Activated T-cell treated with anti-CD3 and anti-CD28 coated beads, Interleukin-2, amount 50 U/mL, for 24 hours (primary cell): ENCODE measurements at places on chromosomes 3 and 15.
A peak's percentile ranks its signal among the peaks of the same experiment; 100 is the strongest.

GRCh38 chr3:129442947-129443346 lies 2.9 kb downstream of the IFT122 start:
- no peak for DNase-seq

DNA sequence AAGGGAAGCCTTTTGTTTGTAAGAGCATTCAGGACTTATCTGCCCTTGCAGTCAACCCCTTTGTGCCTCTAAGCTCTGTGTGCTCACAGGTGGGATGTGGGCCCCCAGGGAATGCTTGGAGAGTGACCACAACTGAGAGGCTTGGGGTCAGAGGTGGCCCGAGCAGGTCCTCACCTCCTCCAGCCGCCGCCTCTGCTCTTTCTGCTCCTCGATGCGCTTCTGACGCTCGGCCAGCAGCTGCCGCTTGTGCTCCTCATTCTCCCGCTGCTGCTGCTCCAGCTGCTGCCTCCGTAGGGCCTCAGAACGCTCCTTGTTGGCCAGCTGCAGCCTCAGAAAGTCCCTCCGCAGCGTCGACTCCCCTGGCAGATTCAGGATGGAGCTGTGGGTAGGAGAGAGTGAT lies 130.8 kb upstream of the SLC2A2 start:
- DNase-seq = no peak

GRCh38 chr3:169945313-169945712 lies 21.3 kb upstream of the SEC62 start:
- peak; percentile 42 for DNase-seq

DNA sequence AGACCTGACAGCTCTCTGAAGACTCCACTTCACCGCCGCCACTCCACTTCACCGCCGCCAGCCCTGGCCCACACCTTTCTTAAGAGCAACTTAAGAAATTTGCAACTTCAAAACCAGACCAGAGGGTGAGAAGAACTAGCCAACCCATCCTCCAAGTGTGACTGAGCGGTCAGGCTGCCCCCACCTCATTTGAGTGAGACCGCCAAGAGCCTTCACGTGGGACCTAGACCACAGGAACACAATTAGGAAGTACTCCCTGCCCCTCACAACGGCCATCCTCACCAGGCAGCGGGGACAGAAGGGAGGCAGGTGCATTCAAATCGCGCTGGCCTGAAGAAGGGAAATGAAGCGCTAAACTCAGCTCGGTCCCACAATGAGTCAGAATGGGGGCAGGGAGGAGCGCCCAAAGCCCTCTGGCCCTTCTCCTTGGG lies 156.8 kb upstream of the BCL6 start:
- no peak for DNase-seq

DNA sequence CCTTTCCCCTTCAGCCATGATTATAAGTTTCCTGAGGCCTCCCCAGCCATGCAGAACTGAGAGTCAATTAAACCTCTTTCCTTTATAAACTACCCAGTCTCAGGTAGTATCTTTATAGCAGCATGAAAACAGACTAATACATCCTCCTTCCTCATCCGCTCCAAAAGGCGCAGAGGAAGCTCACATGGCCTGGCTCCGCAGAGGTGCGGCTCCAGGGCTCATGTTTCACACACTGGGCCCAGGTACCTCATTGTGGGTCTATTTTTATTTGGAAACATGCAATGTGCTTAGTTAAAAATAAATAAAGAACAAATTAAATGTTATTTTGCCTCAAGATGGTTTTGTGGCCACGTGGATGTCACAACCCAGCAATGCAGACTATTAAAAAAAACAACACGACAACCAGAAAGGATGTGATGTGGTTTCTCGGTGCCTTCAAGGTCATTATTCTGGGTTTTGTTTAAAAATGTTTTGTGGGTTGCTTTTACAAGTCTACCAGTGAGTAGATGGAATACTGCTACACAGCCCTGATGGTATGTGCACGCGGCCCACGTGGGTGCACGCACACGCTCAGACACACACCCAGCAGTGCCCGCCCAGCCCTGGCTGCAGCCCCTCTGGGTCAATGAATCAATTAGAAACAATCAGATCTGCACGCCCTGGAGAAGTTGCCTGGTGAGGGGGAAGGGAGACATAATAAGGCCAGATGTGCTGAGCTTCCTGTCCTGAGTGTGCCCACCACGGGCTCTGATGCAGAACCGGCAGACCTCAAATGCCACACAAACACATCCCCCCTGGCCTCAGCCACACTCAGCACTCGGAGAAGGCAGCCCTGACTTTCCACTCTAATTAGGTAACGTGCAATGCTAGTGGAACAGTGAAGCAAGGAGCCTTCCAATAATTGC lies 140.1 kb downstream of the ADAMTS17 start:
- DNase-seq = peak; percentile 44

DNA sequence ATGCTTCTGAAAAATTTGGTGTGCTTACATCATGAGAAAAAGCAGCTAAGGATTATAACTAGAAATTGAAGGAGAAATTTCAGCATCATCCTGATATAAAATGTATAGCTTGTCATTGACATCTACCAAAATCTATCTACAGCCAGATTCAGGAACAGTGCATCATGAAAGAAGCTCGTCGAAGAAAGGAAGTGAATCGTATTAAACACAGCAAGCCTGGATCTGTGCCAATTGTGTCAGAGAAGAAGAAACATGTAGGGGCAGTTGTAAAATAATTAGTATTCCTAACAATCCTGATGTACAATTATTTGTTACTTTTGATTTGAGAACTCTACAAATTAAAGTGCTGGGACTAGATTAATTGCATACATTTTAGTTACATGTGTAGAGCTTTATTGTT lies 37.2 kb downstream of the AP4E1 start:
- DNase-seq = no peak

- DNase-seq = no peak
Measured at GRCh38 chr15:66278671-66279070, 14.7 kb upstream of the DIS3L start.

- no peak for DNase-seq
Measured at GRCh38 chr3:119913021-119913420, 131.1 kb downstream of the NR1I2 start.

- DNase-seq = no peak
Measured at GRCh38 chr3:168583977-168584376, 488.3 kb upstream of the GOLIM4 start.

DNA sequence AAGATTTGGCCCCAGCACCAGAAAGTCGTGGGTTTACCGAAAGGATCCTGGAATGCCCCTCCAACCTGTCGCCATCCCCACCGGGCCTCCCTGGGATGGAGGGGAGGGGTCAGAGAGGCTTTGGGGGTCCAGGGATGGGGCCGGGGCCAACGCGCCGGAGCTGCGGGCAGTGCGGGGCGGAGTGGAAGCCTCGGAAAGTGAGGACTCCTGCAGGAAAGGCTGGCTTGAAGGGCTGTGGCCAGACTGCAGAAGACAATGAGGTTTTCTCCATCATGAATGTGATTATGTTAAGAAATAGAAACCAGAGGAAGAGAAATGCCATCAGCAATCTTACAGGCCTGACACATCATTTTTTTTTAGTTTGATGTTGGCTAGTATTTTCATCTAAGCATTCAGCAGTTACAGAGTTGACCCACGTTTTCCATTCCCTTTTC lies 738 bp downstream of the YEATS2 start:
- DNase-seq = no peak

- DNase-seq = no peak
Measured at GRCh38 chr15:52037889-52038505, 19.0 kb downstream of the MAPK6 start.

DNA sequence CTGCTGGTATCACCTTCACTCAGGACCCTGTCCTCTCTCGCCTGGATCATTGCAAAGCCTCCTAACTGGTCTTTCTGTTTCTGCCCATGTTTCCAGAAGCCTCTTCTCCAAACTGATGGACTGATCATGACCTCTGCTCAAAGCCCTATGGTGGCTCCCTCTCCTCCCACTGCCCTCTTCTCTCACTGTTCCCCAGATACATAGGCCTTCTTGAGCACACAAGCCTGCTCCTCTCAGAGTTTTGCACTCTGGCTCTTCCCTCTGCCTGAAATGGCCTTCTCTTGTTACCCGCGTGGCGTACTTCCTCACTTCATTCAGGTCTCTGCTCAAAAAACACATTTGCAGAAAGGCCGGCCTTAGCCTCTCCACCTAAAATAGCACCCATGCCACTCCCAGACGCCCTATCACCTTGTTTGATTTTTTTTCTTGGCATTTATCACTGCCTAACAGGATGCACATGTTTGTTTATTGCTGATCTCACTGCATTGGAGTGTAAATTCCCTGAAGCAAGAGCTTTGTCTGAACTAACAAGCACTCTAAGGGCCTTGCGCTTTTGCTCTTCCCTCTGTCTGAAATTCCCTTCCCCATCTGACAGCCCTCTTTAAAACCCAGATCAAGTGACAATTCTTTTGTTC lies 1.4 kb upstream of the ETFA start:
- no peak for DNase-seq

GRCh38 chr3:119340014-119340413 lies 45.8 kb downstream of the ARHGAP31 start:
- DNase-seq = no peak

- DNase-seq = no peak
Measured at GRCh38 chr15:81469154-81469553, 95.1 kb upstream of the TMC3 start.

DNA sequence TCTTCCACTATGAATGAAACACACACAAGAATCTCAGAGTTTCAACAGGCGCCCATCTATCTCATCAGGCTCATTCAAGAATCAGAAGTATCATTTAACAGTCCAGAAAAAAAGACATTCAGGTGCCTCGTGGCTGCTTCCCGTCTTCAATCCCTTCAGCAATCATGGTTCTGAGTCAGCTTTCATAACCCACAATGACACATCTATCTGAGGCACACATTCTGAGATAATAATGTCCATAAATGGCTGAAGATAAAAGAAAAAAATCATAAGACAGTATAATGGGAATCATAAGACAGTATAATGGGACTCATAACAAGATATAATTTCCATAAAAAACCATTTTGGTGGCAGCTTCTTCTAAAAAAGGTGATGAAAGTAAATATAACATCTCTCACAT lies 52.4 kb downstream of the TNIK start:
- no peak for DNase-seq

- no peak for DNase-seq
Measured at GRCh38 chr15:88220443-88221335, 35.9 kb downstream of the NTRK3 start.

- DNase-seq = no peak
Measured at GRCh38 chr3:50749822-50750221, 75.1 kb downstream of the DOCK3 start.

- DNase-seq = no peak
Measured at GRCh38 chr3:59234884-59235633, 185.2 kb upstream of the CFAP20DC start.

GRCh38 chr3:42265059-42265991 lies 660 bp downstream of the CCK start:
- no peak for DNase-seq

- no peak for DNase-seq
Measured at GRCh38 chr15:61994216-61994615, 66.0 kb downstream of the VPS13C start.

- no peak for DNase-seq
Measured at GRCh38 chr3:105527535-105527934, 160.8 kb downstream of the ALCAM start.

GRCh38 chr3:129890891-129891290 lies 2.6 kb downstream of the TMCC1 start:
- DNase-seq = no peak

GRCh38 chr3:99634881-99635280 lies 3.5 kb upstream of the COL8A1 start:
- DNase-seq = no peak

- DNase-seq = no peak
Measured at GRCh38 chr3:31536497-31536896, 3.8 kb downstream of the STT3B start.

GRCh38 chr3:43620831-43621655 lies 768 bp downstream of the ANO10 start:
- no peak for DNase-seq

DNA sequence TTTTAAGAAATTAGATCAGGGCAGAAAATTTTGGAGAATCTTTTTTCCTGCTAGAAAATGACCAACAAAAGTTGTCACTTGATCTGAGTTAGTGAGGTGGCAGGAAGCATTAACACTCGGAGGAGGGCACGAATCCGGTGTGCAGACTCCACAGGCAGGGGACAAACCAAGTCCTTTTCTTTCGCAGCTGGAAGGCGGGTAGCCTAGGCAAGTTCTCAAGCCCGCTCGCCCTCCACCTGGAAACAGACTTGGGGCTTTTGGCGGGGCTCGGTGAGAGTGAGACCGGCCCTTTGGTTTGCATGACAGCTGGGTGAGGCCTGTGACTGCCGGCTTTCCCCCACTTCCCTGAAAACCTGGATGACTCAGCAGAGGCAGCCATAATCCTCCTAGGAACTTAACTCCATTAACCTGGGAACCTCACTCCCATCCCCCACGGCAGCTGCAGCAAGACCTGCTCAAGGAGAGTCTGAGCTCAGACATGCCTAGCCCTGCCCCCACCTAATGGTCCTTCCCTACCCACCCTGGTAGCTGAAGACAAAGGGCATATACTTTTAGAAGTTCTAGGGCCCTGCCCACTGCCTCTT lies 134.8 kb downstream of the MFSD1 start:
- DNase-seq = no peak

GRCh38 chr15:71385457-71385856 lies 270.2 kb downstream of the THSD4 start:
- no peak for DNase-seq

DNA sequence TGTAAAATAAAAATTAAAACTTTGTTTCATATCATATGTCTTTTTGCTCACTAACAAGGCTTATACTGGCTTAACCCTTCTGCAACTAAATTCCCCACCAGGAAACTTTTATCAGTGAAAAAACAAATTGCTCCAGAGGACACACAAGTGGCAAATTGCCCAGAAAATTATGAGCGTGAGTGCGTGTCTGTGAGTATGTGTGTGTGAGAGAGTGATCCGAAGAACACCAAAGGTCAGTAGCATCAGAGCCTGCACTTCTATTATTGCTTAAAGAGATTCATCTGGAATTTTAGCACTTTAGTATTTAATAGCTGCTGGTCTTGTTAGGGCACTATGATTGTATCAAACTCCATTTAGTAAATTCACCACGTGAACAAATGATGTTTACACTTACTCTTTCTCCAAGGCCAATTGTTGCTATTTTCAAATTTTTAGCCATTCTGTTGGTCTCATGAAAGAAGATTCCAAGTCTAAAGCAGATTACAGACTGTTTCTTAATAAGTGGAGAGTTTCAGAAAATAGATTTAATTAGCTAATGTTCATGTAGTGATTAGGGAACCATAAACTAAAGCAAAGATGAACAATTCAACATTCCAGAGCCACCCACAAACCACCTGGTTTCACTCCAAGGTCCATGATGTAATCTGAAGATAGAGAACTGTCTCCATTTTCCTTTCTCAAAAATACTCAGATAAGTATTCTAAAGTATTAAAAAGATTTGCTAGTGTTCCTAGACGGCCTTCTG lies 91.1 kb upstream of the IL12A start:
- DNase-seq = no peak

DNA sequence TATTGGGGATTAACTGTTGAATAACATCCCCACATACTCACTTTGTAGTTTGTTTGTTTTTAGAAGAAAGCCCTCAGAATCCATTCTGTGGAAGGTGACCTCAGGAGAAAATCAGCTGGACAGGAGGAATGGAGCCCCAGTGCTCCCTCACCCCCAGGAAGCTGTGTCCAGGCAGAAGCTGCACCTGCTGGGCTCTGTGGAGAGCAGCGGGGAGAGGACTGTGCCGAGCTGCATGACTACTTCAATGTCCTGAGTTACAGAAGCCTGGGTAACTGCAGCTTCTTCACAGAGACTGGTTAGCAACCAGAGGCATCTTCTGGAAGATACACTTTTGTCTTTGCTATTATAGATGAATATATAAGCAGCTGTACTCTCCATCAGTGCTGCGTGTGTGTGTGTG lies 14.0 kb downstream of the TIGIT start:
- no peak for DNase-seq

- no peak for DNase-seq
Measured at GRCh38 chr3:30677347-30677685, 70.9 kb downstream of the TGFBR2 start.

GRCh38 chr3:117016378-117016777 lies 306.8 kb downstream of the TUSC7 start:
- DNase-seq = no peak
